HS-27A (cell line): ENCODE measurements at places on chromosomes 11 and 22.

DNA sequence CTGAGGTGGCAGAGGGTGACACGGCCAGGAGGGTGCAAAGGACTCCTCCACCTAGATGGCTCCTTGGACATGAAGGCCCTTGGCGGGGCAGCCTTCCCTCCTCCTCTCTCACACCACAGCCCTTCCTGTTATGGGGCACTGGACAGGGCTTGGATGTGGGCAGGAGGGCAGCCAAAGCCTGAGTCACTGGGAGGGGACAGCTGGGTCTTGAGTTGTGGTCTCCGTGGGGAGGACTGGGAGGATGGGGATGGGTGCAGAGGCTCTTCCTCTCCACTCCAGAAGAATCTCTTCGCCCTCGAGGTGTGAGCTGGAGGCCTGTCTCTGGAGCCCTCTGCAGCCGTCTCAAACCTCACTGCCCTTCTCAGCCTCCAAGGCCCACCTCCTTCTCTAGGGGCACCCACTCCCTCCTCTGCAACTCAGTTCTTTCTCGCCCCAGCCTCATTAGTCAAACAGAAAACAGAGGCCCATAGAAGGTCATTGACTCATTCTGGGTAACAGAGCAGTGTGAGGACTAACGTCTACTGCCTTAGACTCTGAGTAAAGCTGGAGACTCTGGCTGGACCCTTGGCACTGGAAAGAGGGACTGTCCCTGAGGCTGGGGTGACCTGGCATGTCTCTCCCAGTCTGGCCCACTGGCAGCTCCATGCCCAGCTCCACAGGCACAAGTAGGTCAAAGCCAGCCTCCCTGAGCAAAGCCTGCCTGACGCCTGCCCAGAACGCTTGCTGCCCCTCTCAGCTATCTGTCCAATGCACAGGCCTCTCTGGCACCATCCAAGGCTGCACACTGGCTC, 47.5 kb upstream of the CDON start:
- DNase-seq = no peak

- DNase-seq = peak; percentile 17
Measured at GRCh38 chr22:50209893-50210292, 9.1 kb downstream of the SELENOO start.

GRCh38 chr11:116073854-116074837, 569.9 kb upstream of the CADM1 start:
- no peak for DNase-seq

DNA sequence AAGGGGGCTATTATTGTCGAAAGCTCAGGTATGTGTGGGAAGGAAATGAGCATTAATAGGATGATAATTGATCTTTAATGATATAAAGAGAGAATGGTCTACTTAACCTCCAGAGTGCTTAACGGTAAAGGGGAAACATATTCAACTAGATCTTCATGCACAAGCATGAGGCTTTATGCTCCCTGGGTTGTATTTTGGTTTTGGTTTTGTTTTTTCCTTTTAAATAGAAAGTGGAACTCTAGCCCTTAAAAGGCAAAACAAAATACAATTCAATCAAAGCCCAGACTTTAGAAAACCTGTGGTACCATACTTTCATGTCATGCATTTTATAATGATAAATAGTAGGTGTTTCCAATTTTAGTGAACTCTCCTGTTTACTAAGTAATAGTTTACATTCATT, 622.7 kb downstream of the METTL15 start:
- DNase-seq = no peak

GRCh38 chr11:69013009-69013951, at the start of gene MRGPRF:
TSS of gene MRGPRF (minus strand) at chr11:69013246. CDS start at chr11:69009901, 3,345 bp downstream.
- no peak for DNase-seq

DNA sequence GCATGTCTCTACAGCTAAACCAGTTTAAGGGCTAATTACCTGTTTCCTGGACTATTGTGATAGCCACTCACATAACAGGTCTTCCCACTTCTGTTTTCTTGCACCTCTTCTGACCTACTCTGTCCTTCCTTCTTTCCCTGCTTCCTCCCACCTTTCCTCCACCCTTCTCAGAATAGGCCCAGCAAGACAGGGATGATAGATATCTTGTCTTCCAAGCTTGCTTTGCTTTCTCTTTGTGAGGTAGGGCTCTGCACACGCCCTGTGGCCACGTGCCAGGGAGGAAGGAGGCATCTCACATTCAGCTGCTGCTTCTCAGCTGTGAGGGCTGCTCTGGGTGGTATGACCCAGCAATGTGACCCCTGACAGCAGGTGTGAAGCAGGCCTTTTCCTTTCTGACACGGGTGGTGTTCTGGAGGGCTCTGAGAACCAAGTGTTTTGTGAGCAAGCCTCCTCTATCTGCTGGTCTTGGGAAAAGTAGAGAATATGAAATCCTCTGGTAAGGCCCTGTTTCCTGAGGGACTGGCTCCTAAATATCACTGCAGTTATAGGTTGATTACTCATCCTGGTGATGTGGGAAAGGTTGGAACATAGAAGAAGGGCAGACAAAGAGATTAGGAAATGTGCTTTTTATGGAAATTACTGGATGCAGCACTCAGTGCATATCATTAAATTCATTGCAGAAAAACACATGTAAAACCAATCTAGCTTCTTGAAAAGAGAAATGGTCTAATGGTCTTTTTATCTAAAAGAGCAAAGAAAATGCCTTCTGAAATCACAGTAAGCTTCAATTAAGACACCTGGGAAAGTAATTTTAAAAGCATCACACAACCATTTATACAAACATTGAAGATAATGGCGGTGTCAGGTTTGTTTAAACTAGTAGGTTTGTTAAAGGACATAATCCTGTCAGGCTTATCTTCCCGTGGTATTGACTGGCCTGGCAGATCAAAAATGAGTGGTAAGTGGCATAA, 8.5 kb downstream of the AMOTL1 start:
- no peak for DNase-seq

GRCh38 chr11:70568035-70568813, 169.9 kb downstream of the CTTN start:
- peak; percentile 11 for DNase-seq
